NK-92 treated with Interleukin-12 subunit alpha and Interleukin-12 subunit beta, amount 100 ng/mL, for 24 hours (cell line): ENCODE measurements at places on chromosomes 2 and 18.
A peak's percentile ranks its signal among the peaks of the same experiment; 100 is the strongest.

- DNase-seq, result no peak
Measured at GRCh38 chr2:161418715-161419637, 2.9 kb downstream of the TBR1 start.

DNA sequence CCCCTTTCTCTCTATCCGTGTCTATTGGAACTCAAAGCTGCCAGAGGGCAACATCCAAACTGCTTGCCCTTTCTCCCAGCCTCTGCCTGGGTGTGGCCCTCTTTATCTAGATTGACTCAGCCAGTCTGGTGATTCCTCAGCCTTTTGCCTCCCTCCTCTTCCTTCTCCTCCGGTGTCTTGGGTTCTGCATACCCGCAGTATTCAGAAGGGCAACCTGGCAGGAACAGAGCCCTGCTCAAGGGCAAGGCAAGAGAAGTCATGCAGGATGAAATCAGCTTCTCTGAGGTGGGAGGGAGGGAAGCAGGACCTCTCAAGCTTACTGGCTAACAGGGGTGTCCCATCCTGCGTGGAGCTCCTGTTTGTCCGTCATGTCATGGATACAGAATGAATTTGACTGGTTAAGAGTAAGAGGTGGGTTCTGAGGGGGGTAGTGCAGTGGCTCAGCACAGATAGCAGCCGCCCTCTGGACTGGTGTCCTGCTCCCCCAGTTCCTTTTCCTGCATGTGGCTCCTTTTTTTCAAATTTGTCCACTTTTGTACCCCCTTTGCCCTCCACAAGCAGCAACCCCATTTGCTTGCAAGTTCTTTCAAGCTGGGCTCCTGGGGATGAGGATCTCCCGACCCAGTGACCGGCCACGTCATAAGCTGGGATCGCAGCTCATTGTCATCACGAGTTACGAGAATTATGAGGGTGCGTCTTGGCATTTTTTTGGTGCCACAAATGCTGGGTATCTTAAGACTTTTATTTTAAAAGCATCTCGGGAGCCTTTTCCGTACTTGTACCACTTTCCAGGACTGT lies 154.1 kb downstream of the FHOD3 start:
- no peak for DNase-seq

DNA sequence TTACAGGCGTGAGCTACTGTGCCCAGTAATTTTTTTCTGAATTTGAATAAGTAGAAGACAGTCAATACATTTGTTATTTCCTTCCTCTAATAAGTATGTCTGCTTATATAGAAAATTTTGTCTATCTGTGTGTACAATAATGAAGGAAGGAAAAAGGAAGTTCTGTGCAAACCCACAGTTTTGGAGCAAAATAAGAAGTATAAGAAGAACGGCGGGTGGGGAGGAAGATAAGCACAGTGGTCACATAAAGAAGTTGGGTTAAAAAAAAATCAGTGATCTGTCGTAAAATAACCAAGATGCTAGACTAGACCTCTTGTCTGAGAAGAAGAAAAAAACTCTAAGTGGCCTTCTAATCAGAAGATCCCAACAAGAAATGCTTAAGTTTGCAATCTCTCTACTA lies 20.2 kb downstream of the MGAT4A start:
- no peak for DNase-seq

DNA sequence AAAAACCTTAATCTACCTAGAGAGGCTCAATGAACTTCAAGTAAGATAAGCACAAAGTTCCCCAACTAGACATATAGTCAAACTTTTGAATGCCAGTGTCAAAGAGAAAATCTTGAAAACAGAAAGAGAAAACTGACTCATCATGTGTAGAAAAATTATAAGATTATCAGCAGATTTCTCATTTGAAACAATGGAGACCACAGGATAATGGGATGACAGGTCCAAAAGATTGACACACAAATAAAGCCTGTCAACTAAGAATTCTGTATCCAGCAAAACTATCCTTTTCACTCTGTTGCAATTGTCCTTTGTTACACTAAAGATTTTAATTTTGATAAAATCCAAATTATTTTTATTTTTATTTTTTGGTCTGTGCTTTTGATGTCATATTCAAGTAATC lies 61.6 kb downstream of the COPS8 start:
- DNase-seq, result no peak

DNA sequence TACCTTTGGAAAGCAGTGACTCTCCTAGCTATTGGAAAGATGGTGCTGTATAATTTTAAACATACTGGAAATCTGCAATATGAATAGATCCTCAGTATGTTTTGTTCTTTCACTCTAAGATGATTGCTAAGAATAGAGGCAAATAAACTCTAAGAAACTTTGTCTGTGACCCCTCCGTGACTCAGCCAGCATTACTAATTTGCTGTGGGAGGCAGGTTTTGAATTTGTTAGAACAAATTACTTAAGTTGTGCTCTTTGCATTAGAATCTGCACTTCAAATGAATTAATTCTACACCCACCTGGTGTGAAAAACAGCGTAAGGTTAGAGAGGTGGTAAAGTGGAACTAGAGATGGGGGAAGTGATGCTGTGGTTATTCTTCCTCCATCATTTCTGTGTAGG lies 142.2 kb downstream of the RAPGEF4 start:
- no peak for DNase-seq

GRCh38 chr2:25109822-25110221 lies 58.6 kb downstream of the POMC start:
- no peak for DNase-seq

- DNase-seq, result no peak
Measured at GRCh38 chr18:74288730-74289129, 3.0 kb downstream of the CYB5A start.

DNA sequence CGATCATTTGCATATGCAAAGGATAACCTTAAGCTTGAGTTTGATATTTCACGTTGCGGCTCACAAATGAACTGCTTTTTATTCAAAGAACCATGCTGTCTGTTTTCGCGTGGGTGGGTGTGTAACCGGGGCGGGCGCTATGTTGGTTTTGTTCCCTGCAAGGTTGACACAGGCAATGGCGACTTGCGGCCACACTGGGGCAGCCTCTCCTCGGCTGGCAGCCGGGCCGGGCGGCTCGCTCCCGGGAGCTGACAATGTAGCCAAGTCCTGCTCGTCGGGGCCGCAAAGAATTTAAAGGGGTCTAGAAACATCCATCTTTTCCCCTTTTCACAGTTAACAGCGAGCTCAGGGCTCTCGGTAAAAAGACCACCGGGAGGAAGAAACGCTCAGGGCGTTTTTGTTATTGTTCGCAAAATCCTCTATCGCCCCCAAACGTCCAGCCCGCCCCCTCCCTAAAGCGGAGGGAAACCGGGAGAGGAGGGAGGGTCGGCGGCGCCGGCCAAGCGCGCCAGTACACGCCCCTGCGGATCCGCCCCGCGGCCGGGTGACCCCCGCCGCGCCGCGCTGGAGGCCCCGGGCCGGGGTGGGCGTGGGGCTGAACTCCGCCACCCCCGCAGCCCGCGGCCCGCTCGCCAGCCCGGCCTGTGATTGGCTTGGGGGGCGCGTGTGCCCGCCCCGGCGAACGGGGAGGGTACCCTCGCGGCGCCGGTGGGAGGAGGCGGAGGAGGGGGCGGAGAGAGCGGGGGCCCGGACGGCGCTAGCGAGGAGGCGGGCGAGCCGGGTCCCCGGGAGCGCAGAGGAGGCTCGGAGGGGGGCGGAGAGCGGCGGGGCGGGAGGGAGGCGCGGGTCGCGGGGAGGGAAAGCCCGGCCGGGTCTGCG lies at the start of gene NEDD4L:
Gene NEDD4L, plus strand, starts transcription at position 736 of the 879 bp plus-strand sequence. CDS start 435 bp downstream, outside the sequence.
- DNase-seq, result peak; percentile 6

DNA sequence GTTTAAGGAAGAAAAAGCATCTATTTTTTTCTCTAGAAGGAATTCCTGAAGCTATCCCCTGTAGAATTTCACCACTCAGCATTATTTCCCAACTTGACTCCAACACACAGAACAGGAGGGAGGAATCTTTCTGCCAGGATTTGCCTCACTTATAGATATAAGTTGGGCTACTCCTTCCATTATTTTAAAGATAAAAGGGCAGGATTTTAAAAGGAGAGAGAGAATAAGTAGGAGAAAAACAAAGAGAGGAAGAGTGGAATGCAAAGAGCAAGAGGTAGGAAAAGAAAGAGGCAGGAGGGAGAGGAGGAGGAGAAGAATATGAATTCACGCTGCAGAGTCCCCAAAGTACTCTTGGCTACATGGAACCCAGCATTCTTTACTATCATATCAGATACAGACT lies 182.5 kb downstream of the TCF4 start:
- DNase-seq, result no peak
